ENCODE measurements at places on chromosomes 4 and X. TPM values are rescaled to one million over a fixed set of nuclear protein-coding genes. Genes with fewer than 3 reads are reported as not detected.

Gene GAGE12F
- total RNA-seq: not detected

DNA sequence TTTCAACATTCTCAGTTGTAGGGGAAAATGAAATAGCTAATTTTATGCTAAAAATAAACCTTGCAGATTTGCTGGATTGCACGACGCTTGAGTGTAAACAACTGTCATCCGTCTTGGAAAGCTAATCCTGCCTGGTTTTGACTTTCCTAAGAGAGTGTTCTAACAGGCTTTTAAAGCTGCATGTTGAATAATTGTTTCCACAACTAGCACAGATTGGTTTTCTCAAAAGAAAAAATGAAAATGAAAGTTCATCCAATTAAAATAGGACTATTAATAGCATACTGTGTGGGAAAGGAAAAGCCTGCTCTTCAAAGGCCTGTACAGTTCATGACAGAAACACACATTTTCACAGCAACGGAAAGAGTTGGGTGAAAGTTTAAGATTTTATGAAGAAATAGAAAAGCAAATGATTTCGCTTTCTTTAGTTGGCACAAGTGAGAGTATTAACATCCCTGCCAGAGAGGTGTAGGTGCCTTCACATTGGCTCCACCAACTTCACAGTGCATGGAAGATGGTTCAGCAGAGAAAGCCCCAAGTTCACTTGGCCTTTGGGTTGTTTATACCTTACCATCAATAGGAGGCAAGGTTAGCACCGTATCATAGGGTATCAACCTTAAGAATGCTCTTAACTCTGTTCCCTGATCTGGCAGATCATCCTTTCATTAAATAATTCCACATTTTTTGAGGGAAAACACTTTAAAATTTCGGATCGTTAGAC, 140.0 kb upstream of the GUCY1A1 start:
- no peak for DNase-seq

DNA sequence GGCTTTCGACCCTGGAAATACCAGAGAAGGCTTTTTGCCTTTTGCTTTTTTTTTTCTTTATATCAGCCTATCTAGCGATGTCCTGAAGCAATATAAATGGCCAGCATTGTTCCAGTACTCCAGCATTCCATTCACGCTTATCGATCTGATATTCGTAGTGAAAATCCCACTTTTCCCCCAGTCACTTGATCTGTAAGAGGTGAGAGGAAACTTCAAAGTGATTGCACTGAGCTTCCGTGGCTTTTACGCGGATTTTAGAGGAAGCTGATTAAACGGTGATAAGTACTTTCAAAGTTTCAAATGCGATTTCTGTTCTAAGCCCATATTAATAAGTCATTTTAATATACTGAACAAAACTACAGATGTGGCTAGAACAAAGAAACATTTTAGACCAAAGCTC, 725.5 kb downstream of the TRIML1 start:
- no peak for DNase-seq

- peak; percentile 59 for DNase-seq
Measured at GRCh38 chr4:2337896-2338295, 76.0 kb upstream of the MXD4 start.

DNA sequence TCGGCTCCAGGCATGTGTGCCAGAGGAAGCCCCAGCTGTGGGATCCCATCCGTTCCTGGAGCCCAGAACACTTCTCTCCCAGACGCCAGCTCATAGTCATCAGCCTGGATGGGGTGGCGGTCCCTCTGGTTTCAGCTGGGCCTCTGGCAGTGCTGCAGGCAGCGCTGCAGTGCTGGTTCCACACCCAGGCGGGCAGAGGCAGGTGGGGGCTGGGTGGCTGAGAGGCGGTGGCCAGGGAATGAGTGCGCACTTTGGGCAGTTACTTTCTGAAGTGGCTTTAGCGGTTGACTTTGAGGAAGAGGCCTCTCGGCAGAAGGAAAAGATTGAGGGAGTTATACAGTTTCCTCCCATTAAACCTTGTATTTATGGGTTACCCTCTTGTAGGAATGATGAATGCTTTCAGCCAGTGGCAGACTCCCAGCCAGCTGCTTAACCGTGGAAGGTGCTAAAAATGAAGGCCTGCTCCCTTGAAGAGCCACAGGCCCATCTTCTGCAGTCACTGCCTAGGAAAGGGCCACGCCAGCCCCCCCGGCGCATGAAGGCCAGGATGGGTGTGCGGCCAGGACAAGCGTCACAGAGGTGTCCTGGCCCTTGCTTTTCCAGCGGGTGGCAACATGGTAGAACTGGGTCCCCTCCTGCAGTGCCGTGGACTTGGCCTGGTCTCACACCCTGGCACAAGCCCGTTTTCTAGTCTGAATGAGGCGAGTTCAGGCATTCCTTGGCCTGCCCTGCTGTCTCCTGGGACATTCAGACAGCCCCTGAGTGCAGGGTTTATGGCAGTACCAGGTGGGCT, 9.9 kb downstream of the TADA2B start:
- DNase-seq: no peak

GRCh38 chrX:151793886-151794285, 59.3 kb downstream of the CNGA2 start:
- no peak for DNase-seq

GRCh38 chr4:112895811-112896608, 153.4 kb upstream of the ANK2 start:
- no peak for DNase-seq

- no peak for DNase-seq
Measured at GRCh38 chr4:59704616-59705015, 1495.5 kb upstream of the ADGRL3 start.

GRCh38 chrX:106917830-106918500, 2.2 kb upstream of the CLDN2 start:
- no peak for DNase-seq

Gene FGF5
- total RNA-seq: not detected

DNA sequence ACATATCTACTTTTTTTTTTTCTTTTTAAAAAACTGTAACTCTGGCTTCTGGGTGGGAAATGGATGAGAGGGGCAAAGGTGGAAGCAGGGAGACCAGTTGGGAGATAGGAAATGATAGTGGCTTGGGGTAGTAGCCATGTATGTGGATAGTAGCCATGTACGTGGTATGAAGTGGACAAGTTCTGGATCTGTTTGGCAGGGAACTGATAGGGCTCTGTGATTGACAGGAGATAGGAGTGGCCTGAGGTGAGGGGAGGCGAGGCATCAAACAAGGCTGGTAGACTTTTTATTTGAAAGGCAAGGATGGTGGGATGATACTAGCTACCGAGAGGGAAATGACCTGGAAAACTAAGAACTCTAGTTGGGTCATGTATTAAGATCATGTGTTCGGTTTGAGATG, 117.8 kb downstream of the AFF1 start:
- no peak for DNase-seq

DNA sequence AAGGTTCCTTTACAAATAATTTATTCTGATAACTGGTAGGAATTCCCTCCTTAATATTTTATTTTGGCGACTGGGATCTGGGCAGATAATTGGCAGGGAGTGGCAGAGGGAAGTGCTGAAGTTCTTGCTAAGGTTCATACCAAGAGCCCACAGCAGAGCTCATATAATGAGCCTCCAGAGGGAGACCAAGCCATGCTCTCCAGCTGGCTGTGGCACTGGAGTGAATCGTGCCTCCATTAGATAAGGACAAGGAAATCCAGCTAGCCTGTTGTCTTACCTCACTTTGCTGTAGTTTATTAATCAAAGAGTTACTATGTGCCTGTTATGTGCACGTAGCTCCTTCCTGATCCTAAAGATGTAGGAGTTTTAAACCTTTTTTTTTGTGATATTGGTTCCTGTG, 1.3 kb downstream of the ASB12 start:
- DNase-seq: no peak

- DNase-seq: no peak
Measured at GRCh38 chr4:81751531-81752289, 280.0 kb upstream of the RASGEF1B start.

DNA sequence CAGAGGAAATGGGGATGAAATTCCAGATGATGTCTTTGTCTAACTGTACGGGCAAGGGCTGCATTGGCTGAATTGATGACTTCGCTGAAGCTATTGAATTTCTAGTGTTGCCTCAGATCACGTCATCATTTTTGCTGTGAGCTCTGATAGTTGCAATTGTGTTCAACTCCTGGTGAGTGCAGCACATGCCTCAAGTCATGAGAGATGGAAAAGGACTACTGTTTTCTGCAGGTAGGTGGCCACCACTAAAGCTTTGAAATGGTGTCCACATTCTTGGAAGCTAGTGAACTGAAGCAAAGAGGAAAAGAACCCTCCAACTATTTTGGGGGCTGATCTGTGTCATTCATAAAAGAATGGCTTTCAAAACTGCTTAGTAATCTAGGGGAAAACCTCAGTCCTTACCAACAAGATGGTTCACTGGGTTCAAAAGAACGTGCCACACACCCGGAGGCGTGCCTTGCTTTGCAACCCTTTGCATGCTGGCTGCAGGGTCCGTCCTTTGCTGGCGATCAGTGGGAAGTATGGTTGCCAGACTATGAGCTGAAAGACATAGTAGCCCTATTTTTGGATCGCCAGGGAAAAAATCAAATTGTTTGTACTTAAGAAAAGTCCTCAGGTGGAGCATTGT, 88.1 kb upstream of the STOX2 start:
- no peak for DNase-seq

Gene ADH1A
- 2.0 TPM for total RNA-seq

DNA sequence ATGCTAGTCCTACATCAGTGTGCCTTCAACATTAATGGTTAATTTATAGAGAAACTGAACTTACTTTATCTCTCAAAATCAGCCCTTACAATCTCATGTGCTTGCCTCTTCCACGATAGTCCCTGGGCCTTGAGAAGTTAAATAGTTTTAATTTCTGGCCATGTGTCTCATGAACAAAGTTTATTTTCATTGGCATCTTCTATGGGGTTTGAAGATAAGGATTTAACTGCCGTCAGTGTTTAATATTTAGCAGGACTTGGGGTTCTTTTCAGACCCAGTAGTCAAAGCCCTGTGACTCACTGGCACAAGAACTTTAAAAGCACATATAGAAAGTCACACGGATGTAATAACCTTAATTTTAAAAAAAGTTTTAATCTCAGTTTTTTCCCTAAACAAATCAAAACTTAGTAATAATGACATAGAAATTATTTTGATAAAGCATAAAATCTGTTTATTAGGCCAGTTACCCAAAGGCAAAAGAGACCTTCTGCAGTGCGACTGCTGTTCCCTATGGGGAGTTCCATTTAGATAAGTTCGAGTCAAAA, 10.1 kb upstream of the MPP1 start:
- DNase-seq: no peak

- no peak for DNase-seq
Measured at GRCh38 chr4:141107927-141108326, 25.3 kb downstream of the RNF150 start.

DNA sequence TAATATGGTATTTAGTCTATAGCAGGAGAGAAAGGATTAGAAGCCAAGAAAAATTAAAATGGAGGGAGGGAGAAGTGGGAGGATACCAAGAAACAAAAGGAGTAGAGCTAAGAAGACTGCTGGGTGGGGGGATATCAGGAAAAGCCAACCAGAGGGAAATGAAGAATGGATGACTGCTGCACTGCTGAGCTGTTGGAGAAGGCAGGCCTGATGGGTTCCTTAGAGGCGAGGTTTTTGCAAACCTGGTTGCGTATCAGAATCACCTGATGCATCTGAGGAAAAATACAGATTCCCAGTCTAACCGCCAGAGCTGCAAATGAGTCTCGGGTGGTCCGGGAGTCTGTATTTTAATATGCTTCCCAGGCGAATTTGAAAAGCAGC, 1.5 kb downstream of the PGRMC1 start:
- no peak for DNase-seq

DNA sequence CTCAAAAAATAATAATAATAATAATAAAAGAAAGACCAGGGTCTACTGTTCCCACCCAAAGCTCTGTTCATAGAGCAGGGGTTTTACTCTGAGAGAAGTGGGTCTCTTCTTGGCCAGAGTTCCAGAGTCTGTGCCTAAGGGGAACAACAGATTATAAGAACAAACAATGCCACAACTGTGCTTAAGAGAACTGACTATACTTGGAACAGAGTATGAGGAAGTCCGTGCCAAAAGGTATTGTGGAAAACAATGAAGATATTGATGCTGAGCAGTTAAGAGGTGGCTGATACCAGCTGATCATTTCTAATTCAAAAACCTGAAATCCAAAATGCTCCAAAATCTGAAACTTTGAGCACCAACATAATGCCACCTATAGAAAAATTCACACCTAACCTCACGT, 229.6 kb downstream of the FBXO8 start:
- no peak for DNase-seq

GRCh38 chr4:103673983-103674382, 45.8 kb downstream of the TACR3 start:
- no peak for DNase-seq

Gene NUDT6
- total RNA-seq: 2.7 TPM

Gene STPG2
- total RNA-seq: 0.19 TPM

Gene PDE5A
- total RNA-seq: 80.4 TPM

GRCh38 chrX:138345801-138346200, 365.7 kb downstream of the FGF13 start:
- DNase-seq: no peak

Gene AKAP14
- total RNA-seq: not detected

Gene UGT2B10
- not detected for total RNA-seq

Gene ZGRF1
- total RNA-seq: 5.2 TPM

Gene CFAP47
- not detected for total RNA-seq

Gene GABRG1
- total RNA-seq: 0.05 TPM

Gene PPARGC1A
- 27.7 TPM for total RNA-seq

- no peak for DNase-seq
Measured at GRCh38 chrX:38679695-38680094, 118.4 kb downstream of the TSPAN7 start.

DNA sequence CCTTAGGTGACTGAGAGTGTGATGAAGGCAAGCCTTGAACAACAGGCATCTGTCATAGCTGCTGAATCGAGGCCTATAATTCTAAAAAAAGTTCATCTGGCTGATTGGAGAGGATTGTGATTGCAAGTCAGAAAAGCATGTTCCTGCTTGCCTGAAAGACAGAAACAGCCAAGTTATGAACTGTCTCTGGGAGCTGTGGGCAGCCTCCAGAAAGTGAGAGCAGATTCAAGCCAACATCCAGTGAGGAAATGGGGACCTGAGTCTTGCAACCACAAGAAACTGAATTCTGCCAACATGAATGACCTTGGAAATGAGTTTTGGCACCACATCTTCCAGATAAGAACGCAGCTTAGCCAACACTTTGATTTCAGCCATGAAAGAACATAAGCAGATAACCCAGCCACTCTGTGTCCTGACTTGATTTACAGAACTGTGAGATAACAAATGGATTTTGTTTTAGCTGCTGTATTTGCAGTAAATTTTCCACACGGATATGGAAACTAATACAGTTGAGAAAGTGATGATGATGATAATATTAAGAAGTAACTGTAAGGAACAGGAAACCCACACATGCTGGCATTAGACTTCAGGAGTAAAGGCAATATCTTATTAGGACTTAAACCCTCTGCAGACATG, 240.3 kb upstream of the NDST3 start:
- DNase-seq: no peak

GRCh38 chrX:83510510-83511062, 2.5 kb downstream of the POU3F4 start:
- no peak for DNase-seq

GRCh38 chr4:119715490-119716445, 87.2 kb upstream of the PDE5A start:
- DNase-seq: no peak

Measured in posterior vena cava (tissue), 2 donors.